ENCODE measurements at places on chromosomes 6 and 20.

DNA sequence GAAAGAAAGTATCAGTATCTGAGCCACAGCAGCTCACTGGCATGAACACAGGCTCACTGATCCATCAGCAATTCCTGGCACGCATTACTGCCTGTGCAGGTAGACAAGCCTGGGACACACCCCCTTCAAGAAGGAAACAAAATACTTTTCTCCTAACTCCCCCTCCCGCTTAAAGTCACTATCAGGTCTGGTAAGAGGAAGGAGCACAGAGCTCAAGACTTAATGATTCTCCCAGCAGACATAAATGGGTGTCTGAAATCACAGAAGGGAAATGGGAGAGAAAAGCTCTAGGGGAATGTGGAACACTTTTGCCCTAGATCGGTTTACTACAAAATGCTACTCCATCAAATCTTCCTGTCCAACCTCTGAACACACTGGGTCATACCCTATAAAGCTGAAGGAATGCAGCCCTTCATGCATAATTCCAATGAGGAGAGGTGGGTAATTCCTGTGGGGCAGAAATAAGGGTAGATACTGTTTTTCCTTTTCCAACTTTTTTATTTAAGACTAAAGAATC, at the start of gene ADGRF1:
ADGRF1 (minus strand) TSS at position 58 of the 517 bp plus-strand sequence. CDS start 13,271 bp downstream, outside the sequence.
- peak; percentile 7 for DNase-seq

GRCh38 chr6:11315743-11316437, 83.4 kb upstream of the NEDD9 start:
- DNase-seq = no peak

- DNase-seq = no peak
Observed at GRCh38 chr6:143611580-143611979, 66.2 kb upstream of the PHACTR2 start.

DNA sequence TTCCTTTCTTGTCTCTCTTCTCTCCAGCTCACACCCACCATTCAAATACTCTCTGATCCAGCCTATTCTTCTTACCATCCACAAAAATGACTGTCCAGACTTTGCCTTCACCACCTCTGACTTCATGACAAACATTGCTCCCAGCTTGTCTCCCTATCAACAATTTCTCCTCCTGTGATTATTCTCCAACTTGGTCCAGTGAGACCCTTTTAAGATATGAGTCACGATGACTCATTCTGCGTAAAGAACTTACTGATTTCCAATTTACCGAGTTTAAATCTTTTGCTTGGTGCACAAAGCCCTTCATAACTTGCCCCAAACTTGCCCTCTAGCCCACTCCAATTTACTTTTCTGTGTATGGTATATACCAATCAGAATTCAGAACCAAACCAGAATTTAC, 833.2 kb downstream of the MAFB start:
- no peak for DNase-seq

DNA sequence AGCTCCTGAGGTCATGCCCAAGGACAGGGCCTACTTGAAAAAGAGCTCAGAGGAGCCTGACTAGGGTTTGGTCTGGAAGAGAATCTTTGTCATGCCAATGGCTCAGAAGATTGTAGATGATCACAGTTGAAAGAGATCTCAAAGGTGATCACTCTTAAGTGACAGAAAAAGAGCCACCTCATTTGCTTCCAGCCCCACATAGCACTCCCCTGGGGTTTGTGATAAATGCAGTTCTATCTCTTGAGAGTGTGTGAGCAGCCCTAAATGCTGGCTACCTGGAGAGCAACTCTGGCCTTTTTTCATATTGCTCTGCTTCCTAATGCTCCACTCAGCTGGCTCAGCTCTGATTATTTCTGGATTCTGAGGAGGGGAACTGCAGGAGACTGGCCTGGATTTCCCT, 39.3 kb downstream of the KLHL32 start:
- peak; percentile 28 for DNase-seq

GRCh38 chr6:81768150-81768942, 15.9 kb upstream of the TENT5A start:
- DNase-seq = no peak

- DNase-seq = no peak
Observed at GRCh38 chr6:54236984-54237383, 71.3 kb upstream of the TINAG start.

DNA sequence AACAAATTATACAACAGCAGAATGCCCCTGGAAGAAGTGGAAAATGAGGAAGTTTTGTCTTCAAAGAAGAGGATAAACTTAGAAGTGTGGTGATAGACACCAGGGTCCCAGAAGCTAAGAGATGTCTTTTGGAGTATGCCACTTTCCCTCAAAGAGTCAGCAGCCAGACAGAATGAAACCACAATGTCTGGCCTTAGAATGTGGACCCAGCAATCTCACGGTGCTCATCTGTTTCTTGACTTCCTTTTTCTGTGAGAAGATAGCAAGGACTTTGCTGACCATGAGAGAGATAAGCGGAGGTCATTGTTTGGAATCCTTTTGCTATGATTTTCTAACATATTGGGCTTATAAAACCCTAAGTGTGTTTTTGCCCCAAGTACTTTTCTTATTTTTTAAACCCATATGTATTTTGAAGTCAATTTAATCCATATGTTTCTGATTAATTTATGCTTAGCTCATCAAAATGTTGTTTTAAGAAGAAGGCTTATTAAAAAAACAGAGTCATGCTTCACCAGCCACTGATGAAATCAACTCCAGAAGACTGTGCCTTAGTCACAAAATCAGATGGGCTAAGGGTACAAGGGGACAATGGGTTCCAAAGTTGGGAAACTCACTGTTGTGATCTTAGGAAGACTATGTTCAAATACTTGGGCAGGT, 451.2 kb upstream of the JAG1 start:
- DNase-seq = no peak

GRCh38 chr6:123193298-123193697, 197.3 kb downstream of the CLVS2 start:
- no peak for DNase-seq

GRCh38 chr6:52074155-52074554, 13.3 kb downstream of the PKHD1 start:
- no peak for DNase-seq

GRCh38 chr6:168823397-168824212, 382.6 kb downstream of the SMOC2 start:
- DNase-seq = no peak

Measured in NCI-H526 (cell line).